ENCODE measurements at places on chromosomes 7 and 10. TPM values are rescaled to one million over a fixed set of nuclear protein-coding genes. Genes with fewer than 3 reads are reported as not detected.

The HPSE2 gene
- total RNA-seq = not detected

GRCh38 chr10:35495521-35496119 is 109.5 kb upstream of the GJD4 start:
- DNase-seq = no peak
- H3K4me3 ChIP-seq = no peak overlapping the region
- H3K4me1 ChIP-seq = peaks cover 11% of the 10 kb centered on the region

The COL1A2 gene
- 0.50 TPM for total RNA-seq

DNA sequence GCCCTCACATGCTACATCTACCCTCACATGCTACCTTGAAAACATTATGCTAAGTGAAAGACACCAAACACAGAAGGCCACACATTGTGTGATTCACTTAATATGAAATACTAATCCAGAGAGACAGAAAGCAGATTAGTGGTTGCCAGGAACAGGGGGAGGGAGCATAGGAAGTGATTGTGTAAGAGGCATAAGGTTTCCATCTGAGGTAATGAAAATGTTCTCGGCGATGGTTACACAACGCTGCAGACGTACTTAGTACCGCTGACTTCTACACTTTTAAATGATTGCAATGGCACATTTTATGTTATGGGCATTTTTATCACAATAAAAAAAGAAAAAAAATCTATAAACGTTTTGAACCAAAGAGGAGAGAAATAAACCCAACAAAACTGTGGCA is 742.3 kb downstream of the TYW1 start:
- H3K36me3 ChIP-seq = no peaks in the 10 kb centered on the region
- no peaks in the 10 kb centered on the region for H3K4me1 ChIP-seq
- no peak overlapping the region for H3K4me3 ChIP-seq

DNA sequence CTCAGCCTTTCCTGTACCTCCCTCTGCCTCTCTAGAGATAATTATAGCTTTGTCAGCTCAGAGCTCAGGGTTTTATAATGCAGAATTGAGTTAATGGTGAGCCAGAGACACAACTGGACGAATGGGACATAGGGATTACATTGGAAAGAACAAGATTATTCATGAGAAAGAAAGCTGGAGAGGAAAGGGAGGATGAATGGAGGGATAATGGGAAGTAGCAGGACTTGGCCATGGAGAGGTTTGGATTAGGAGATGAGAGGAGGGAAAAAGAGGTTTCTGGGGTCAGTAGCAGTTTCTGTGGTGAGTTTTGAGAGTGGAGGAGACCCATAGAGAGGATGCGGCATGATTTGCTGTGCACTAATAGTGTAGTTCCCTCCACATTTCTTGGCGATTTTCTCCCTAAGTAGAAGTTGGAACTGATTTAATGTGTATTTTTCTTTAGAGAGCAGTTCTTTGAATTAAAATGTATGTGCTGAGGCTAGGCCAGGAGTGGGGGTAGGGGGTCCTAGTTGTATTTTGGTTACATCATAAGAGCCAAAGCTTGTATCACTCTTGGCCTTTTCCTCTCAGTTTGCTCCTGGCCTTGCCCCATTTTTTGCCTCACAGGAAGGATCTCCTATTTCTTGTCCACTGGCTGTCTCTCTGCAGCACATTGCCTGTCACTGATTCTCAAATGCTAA is 107.4 kb downstream of the MKX start:
- no peaks in the 10 kb centered on the region for H3K4me1 ChIP-seq
- H3K27ac ChIP-seq = no peak overlapping the region
- DNase-seq = no peak
- H3K36me3 ChIP-seq = no peaks in the 10 kb centered on the region
- no peak overlapping the region for H3K4me3 ChIP-seq
- peaks cover 3% of the 10 kb centered on the region for H3K27me3 ChIP-seq

DNA sequence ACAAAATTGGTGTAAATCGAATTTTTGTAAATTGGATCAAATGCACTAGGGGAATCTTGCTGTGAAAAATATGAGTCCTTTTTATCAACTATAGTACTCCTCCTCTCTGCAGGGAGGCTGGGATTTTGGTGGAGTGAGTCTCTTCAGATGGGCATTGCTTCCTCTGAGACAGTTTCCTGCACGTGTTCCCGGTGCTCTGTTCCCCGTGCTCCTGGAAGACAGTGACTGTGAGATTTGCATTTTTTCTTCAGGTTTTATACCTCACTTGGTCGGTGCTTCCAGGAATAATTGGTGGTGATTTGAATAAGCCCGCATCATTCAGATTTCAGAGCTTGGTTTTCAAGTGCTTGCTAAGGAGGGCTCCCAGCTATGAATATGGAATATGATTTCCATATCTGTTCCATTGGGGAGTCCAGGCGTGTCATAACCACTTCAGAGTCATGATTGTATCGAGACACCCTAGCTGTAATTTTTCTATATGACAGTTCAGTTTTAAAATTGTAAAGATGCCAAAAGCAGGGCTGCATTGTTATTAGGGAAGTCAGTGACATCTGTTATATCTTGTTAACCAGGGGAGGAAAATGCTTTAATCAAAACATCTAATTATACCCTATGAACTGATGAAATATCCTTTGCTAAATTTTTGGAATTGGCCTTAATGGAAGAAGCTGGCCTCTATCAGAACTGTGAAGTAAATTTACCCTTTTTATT is 12.3 kb downstream of the AUTS2 start:
- no peaks in the 10 kb centered on the region for H3K36me3 ChIP-seq
- H3K27ac ChIP-seq = no peak overlapping the region
- no peaks in the 10 kb centered on the region for H3K4me1 ChIP-seq
- H3K4me3 ChIP-seq = no peak overlapping the region
- DNase-seq = no peak
- peaks cover 33% of the 10 kb centered on the region for H3K27me3 ChIP-seq

The FAM221A gene
- 6.1 TPM for total RNA-seq

The TRPV5 gene
- not detected for total RNA-seq

DNA sequence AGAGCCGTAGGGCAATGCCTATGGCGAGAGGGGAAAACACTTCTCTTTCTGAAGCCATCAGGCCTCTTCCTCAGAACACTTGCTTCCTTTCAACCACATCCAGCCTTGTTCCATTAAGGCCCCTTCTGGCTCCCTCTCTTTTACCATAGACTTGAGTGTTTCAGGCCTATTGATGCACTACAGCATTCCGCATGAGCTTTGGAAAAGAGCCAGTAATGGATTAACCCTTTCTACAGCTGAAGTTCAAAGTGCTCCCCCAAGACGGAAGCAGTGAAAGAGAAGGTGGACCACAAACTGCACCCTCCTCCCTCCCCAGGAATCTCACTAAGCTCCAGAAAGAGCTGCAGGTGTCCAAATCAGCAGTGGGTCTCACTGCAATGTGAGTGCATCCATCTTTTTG is 102.7 kb upstream of the C7orf33 start:
- no peaks in the 10 kb centered on the region for H3K36me3 ChIP-seq
- peaks cover 45% of the 10 kb centered on the region for H3K27me3 ChIP-seq
- H3K4me3 ChIP-seq = no peak overlapping the region
- no peak overlapping the region for H3K27ac ChIP-seq
- H3K4me1 ChIP-seq = no peaks in the 10 kb centered on the region

- no peak for DNase-seq
- peaks cover 12% of the 10 kb centered on the region for H3K27me3 ChIP-seq
- no peaks in the 10 kb centered on the region for H3K4me1 ChIP-seq
- H3K4me3 ChIP-seq = no peak overlapping the region
Observed at GRCh38 chr10:60896033-60896432, 48.0 kb downstream of the RHOBTB1 start.

DNA sequence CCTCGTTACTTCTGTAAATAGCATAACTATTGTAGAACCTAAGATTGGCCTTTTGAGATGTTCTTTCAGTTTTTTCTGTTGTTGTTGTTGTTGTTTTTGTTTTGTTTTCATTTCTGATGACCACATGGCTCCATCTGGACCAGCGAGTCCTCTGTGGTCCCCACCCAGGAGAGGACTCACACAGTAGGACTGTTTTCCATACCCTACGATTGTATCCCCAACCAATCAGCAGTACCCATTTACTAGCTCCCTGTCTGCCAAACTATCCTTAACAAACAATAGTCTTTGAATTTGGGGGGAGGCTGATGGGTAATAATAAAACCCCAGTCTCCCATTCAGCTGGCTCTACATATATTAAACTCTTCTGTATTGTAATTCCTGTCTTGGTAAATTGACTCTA is 329.5 kb downstream of the SEMA3D start:
- no peaks in the 10 kb centered on the region for H3K36me3 ChIP-seq
- no peak overlapping the region for H3K27ac ChIP-seq
- H3K27me3 ChIP-seq = no peaks in the 10 kb centered on the region
- no peak overlapping the region for H3K4me3 ChIP-seq
- no peak for DNase-seq

GRCh38 chr10:65708057-65708456 is 1217.8 kb upstream of the LRRTM3 start:
- H3K27ac ChIP-seq = no peak overlapping the region
- no peak overlapping the region for H3K4me3 ChIP-seq
- no peaks in the 10 kb centered on the region for H3K4me1 ChIP-seq
- no peak for DNase-seq

- H3K27ac ChIP-seq = no peak overlapping the region
- H3K4me3 ChIP-seq = no peak overlapping the region
- no peaks in the 10 kb centered on the region for H3K36me3 ChIP-seq
- DNase-seq = no peak
Observed at GRCh38 chr10:9957351-9957750, 1060.3 kb upstream of the CELF2 start.

Data from activated CD8-positive, alpha-beta memory T cell treated with anti-CD3 and anti-CD28 coated beads, Interleukin-2, amount 10 ng/mL, durations not matched to agents 7 days and 5 days (primary cell).